SK-N-SH treated with all-trans-retinoic acid at 6 μM for 48 hours (cell line): ENCODE measurements at places on chromosomes 3 and 15.
A peak's percentile ranks its signal among the peaks of the same experiment; 100 is the strongest.

DNA sequence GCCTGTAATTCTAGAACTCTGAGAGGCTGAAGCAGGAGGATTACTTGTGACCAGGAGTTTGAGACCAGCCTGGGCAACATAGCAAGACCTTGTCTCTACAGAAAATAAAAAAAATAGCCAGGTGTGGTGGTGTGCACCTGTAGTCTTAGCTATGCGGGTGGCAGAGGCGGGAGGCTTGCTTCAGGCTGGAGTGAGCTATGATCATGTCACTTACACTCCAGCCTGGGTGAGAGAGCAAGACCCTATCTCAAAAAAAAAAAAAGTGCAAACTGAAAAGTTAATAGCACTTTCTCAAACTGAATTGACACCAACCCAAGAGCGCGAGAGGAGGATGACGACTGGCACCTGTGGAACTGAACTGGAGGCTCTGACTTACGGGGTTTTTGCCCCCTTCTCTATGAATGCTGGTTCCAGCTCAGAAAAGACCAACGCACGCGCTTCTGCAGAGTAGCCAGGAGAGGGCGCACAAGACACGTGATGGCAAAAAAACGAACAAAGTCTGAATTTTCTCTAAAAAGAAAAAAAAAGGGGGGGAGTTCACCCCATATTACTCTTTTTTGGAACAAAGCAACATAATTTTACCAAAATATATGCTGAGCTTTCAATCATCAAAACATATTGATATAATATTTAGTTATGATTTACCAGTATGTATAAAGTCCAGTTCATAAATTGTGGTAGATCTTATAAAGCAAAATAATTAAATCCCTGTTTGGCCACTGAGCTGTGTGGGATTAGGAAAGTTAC lies 23.7 kb downstream of the CFAP92 start:
- peak; percentile 78 for ATAC-seq

GRCh38 chr3:15361494-15362214 lies 29.3 kb upstream of the SH3BP5 start:
- peak; percentile 65 for ATAC-seq

DNA sequence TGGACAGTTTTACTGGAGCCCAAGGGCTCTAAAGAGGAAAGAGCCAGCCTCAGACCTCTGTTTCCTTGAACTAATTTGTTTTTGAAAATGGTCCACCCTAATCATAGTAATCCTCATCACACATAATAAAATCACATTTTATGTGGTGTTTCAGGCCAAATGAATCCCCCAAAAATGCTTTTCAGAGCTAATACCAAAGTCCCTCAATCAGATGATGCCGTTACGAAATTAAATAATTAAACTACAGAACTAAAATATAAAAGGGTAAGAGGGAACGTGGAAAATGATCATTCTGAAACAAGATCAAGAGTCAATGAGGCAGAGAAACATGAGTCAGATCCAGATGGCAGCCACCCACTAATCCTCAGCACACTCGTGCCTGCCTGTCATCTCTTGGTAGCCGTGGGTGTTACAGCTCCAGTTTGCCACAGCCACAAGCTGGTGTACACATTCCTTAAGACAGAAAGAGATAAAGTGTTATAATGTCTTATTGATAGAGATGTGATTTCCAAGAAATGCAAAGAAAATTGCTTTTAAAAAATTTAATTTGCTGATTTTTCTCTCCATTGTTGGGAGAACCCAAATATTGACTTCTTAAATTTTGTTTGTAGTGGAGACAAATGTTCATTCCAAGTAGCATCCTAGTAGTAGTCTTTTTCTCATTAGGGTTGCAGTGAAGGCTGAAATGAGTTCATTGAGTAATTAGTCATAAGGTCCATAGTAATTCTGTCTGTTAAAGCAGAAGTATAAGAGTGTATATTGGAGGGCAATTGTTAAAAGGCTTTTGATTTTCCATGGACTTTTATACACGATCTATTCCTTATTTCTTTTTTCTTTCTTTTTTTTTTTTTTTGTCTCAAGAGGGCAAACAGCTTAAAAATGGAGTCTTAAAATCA lies 104.2 kb downstream of the AGBL1 start:
- ATAC-seq, result peak; percentile 70

DNA sequence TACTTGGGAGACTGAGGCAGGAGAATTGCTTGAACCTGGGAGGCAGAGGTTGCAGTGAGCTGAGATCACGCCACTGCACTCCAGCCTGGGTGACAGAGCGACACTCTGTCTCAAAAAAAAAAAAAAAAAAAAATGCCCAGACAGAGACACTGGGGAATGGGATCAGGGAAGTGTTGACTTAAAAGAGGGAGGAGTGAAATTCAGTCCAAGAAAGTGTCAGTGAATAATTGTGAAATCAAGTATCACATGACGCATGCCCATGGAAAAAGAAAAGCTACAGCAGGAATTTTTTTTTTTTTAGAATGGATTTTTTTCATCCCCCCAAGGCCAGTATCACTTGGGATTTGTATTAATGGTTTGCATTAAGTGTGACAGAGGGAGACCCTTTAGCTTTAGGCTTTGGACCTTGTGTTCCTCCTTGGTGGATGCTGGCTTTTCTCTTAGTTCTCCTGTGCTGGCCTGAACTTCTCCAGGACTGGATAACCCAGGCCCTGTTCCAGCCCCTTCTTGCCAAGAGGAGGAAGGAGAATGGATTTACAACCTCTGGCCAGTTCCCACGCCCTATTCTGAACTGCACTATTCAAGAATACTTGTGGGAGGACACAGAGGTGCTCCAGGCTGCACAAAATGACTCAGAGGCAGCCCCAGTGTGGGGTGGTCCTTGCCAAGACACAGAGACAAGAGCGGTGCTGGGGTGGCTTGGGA lies 36.7 kb upstream of the ZNF774 start:
- ATAC-seq, result no peak; the same call in 2 of the 3 replicates

- ATAC-seq, result no peak
These were observed 68.4 kb upstream of the SLCO3A1 start for GRCh38 chr15:91784973-91785709.

DNA sequence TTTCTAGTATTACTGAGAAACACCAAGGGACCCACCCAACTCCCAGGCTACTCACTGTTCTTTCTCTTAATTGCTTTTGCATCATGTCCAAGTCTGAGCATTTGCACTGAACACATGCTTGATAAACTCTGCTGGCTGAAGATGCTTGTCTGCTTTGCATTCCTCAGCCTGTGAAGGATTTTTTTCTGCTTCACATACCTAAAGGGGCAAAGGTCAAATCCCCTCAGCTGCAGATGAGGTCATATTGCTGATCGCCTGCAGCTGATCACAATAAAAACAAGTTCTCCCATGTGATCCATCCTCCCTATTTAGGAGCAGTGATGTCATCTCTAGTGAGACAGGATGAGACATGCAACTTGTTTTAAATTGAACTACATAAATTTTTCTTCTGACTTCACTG lies 84.6 kb upstream of the DCBLD2 start:
- peak; percentile 64 for ATAC-seq

- no peak for ATAC-seq
These were observed 37.5 kb downstream of the SH3BP5 start for GRCh38 chr3:15294929-15295328.
